ENCODE measurements at places on chromosomes 6 and 20.
A peak's percentile ranks its signal among the peaks of the same experiment; 100 is the strongest.

- no peak for DNase-seq
Measured at GRCh38 chr6:68633972-68634725, 933 bp upstream of the ADGRB3 start.

DNA sequence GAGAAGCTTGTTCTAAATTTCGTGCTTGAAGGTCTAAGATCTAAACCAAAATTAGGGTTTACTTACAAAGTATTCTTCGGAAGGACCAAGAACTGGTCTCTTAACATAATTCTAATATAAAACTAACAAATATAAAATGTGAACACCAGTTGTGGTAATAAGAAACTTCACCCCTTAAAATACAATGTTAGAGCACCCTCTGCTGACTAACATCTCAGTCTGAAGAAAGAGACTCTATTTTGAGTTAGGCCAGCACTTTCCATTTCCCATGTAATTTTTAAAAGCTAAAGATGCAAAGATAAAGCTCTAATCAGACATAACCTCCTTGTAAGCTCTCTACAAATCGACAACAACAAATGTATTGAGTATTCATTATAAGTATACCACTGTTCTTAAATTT is 24.6 kb downstream of the ATG5 start:
- DNase-seq: peak; percentile 66

DNA sequence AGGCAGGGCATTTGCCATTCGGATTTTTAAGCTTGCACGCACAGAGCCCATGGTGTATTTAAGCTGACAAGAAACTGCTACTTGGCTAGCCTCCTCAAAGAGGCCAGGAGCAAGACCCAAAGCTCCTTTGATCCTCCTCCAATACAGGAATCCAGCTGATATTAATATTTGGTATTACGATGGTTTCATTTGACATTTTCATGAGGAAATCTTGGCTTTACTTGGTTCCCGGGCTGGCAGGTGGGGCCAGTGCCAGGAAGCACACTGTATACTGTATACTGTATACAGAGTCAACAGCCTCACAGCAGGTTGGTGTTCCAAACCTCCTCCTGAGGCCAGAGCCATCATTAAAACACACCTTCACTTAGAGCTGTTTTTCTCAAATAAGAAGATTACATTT is 138.2 kb upstream of the ARMC2 start:
- no peak for DNase-seq

- no peak for DNase-seq
Measured at GRCh38 chr6:137765059-137765458, 102.0 kb upstream of the TNFAIP3 start.

- DNase-seq: no peak
Measured at GRCh38 chr6:124119596-124119995, 315.9 kb downstream of the NKAIN2 start.
